Stimulated activated CD8-positive, alpha-beta memory T cell treated with anti-CD3 and anti-CD28 coated beads, Interleukin-2, amount 100 ng/mL, for 1 hour (primary cell): ENCODE measurements at places on chromosomes 2 and 18.

GRCh38 chr2:42575458-42576064 is 7.1 kb downstream of the MTA3 start:
- DNase-seq = no peak

DNA sequence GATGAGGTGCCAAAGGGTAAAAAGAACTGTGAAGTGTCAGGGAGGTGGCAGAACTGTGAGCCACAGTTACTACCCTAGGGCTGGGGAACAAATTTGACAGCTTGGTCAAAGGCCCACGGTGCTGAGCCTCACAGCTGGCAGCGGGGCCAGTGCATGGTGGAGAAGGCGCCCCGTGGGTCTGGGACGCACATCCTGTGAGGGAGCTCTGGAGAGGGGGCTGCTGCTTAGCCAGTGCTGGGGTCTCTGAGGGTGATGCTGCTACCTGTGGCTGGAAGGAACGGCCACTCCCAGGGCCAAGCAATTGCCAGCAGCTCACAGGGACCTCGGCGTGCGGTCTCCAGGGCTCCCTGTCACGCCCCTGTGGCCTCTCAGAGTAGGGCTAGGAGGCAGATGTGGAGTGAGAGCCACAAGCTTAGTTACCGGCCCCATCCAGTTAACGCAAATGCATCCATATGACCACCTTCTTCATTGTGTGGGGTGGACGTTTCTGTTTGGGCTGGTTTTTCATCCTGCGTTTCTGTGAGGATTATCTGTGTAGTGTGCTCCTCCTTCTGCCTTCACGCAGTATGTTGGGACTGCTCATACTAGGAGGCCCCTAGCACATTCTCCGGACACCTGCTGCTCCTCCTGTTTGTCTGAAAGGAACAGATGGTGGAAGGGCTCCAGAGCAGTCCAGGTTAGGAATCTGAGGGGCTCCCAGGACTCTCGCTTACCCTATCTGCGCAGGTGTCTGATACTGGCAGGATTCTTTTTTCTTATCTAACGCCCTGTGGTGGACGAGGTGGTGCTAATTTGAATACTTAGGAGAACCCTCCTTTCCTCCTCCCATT is 26.0 kb downstream of the STK25 start:
- no peak for DNase-seq

DNA sequence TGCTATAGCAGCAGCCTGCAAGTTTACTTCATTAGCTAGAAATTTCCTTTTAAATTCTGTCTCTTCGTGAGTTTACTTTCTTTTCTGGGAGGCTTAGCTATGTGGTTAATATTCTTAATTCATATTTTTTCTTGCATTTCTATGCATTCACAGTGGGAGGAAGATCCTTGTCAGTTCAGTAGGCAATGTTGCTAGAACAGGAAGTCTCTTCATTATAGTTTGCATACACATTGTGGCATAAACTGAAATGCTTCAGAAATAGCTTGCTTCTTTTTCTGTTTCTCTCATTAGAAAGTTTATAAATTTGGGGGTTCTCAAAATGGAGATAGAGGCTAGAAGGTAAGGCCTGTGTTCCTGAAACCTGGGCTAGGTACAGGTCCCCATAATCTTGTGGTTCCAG is 8.1 kb upstream of the ARHGAP15 start:
- no peak for DNase-seq

- DNase-seq = no peak
Observed at GRCh38 chr2:160375037-160375436, 118.6 kb downstream of the RBMS1 start.

GRCh38 chr18:27500531-27500930 is 315.4 kb upstream of the CHST9 start:
- DNase-seq = no peak

DNA sequence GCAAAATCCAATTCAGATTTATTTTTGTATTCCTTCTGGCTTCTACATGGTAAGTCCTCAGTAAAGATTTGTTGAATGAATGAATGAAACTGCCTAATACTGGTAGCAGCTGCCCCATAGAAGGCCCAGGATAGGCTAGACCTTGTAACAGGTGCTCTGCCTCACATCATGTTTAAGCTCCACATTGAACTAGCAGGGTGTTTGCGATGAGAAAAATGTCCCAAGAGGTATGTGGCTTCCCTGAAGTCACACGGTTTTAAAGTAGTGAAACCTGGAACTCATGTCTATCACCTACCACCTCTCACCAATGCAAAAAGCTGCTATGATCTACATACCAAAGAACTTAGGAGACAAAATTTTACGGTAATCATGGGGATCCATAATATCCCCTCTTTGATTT is 765 bp upstream of the LHCGR start:
- DNase-seq = no peak

GRCh38 chr2:233349005-233349998 is 5.0 kb upstream of the DGKD start:
- DNase-seq = no peak
